ENCODE measurements at places on chromosomes 7 and 10.

DNA sequence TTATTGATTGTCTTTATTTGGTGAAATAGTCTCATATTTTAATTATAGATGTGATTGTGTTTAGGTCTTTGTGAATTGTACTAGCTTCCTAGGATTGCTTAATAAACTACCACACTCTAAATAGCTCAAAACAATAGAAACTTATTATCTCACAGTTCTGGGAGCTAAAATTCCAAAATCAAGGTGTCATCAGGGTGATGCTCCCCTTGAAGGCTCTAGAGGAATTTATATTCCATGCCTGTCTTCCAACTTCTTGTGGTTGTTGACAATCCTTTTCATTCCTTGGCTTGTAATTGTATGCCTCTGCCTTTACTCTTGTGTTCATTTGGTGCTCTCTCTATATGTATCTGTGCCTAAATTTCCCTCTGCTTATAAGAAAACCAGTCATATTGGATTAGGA, 155.3 kb upstream of the AKR1E2 start:
- DNase-seq, result no peak

DNA sequence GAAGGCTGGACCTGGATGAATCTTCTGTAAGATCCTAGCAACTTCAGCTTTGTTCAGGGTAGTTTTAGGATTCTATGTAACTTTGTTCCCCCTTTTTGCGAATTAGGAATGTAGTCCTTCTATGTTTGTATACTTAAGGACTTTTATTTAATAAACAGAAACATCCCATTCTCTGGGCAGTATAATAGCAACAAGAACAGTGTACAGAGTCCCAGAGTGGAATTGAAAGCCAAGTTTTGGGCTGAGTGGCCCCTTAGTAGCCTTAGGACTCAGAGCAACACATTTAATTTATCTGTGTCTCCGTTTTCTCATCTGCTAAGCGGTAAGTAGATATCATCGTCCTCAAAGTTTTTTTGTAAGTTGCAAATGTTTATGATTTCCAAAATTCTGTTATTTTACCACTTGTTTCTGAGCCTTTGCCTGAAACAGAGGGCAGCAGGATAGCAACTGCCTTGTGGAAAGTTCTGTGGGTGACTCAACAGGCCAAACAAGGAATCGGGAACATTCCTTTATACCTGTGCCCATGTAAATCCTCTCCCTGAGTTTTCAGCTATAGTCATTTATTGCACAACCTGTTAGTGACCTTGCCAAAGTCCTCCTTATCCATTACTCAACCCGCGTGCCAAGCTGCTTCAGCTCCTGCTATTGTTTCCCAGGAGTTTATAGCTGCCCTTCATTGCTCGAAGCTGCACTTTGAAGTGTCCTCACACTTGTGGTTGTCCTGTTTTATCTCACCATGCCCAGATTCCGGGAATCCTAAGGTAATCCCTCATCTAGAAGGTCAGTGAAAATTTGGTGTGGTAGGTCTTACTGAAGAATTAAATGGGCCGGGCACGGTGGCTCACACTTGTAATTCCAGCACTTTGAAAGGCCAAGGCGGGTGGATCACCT, 199.1 kb upstream of the AHR start:
- no peak for DNase-seq

- DNase-seq, result no peak
Observed at GRCh38 chr7:155338632-155339320, 41.1 kb downstream of the INSIG1 start.

GRCh38 chr10:71396084-71396710, 523 bp upstream of the CDH23 start:
- no peak for DNase-seq

GRCh38 chr7:108376206-108376605, 80.0 kb downstream of the NRCAM start:
- no peak for DNase-seq

Measured in stimulated activated CD8-positive, alpha-beta memory T cell treated with anti-CD3 and anti-CD28 coated beads, Interleukin-15, amount 100 ng/mL, for 1 hour (primary cell).